ENCODE measurements at places on chromosomes 16 and 17.

GRCh38 chr17:70181376-70181775 lies 12.0 kb downstream of the KCNJ2 start:
- DNase-seq = no peak

GRCh38 chr17:68182011-68182306 lies 65.9 kb upstream of the AMZ2 start:
- no peak for DNase-seq

DNA sequence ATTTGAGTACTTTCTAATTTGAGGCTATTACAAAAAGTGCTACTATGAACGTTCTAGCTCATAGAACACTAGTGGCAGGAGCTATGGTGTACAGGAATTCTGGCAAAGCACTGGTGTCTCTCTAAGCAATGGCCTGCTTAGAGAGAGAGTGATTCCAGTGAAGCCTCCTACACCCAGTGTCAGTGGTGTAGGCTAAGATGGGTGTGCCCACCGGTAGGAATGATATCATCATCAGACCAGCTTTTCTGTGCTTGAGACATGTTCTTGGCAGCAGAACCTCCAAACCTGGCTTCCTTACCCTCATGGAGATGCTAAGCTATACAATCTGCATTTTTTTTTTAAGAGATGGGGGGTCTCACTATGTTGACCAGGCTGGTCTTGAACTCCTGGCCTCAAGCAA lies 370.3 kb downstream of the SOX9 start:
- DNase-seq = no peak

DNA sequence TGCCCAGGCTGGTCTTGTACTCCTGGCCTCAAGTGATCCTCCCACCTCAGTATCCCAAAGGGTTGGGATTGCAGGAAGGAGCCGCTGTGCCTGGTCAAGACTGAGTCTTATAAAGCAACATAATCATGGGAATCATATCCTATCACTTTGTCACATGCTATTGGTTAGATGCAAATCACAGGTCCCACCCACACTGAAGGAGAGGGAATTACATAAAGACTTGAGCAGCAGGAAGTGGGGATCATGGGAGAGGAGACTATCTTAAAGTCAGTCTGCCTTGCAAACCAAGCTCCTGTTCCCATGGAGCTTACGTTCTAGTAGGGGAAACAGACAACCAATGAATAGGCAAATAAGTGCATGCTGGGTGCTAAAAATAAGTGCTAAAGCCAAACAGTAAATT lies 28.3 kb upstream of the TENT4B start:
- DNase-seq = no peak

All from Calu3 (cell line).